ENCODE measurements at places on chromosomes 2 and 18. TPM values are rescaled to one million over a fixed set of nuclear protein-coding genes. Genes with fewer than 3 reads are reported as not detected.

Gene LYPD6
- total RNA-seq, result not detected

Gene ABCG8
- total RNA-seq, result not detected

Gene SAG
- not detected for total RNA-seq

Gene WNT10A
- not detected for total RNA-seq

Gene CMPK2
- 0.35 TPM for total RNA-seq
